Lower lobe of right lung (tissue), 2 donors: ENCODE measurements at places on chromosomes 4 and X. TPM values are rescaled to one million over a fixed set of nuclear protein-coding genes. Genes with fewer than 3 reads are reported as not detected.

The PF4V1 gene
- total RNA-seq: not detected

The IGFBP7 gene
- total RNA-seq: 322 TPM

The TMEM271 gene
- not detected for total RNA-seq

The ARX gene
- total RNA-seq: 0.53 TPM

The PCDH7 gene
- 4.7 TPM for total RNA-seq

The ALAS2 gene
- total RNA-seq: 0.89 TPM

The SPACA5 gene
- not detected for total RNA-seq

DNA sequence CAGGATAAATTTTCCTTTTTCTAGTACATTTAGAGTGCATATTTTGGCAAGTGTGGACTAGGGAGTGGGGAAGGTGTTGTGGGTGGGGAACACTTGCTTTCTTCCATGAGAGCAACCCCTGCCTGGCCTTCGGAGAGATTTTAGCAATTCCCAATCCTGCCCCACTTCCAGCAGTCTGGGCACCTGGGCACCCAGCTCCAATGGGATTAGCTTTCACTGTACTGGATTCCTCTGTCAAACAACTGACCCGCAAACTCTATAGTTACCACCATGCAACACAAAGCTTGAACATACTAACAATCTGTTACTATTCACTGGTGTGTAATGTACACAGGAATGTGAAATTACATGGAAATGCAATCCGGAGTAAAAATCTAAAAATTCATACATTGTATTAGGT is 50.3 kb downstream of the SH3RF1 start:
- H3K36me3 ChIP-seq: no peaks in the 10 kb centered on the region
- DNase-seq: no peak
- no peak overlapping the region for H3K4me3 ChIP-seq
- peaks cover 28% of the 10 kb centered on the region for H3K4me1 ChIP-seq

DNA sequence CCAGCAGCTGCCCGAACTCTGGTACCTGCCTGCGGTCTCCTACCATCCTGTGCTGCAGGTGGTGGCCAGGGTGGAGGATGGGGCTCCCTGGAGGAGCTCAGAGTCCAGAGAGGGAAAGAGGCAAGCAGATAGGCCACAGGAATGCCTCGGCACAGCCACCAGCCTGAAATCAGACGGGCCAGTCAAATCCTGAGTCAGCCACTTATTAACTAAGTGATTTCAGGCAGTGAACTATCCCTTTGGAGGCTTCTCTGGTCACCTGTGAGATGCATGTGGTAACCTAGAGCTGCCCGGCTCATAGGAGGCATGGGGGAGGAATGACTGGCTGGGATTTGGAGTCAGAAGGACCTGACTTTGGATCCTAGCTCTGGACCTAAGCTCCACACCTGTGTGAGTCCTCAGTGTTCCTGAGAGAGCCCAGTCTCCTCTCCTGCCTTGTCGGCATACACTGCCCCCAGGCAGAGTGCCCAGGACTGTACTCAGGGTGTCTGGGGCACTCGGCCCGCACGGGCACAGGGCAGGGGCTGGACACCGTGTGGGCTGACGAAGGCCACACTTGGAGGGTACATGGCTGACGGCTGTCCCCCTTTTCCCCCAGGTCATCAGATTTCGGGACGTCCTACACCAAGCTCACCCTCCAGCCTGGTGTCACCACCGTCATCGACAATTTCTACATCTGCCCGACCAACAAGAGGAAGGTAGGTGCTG is 96.4 kb upstream of the PSAPL1 start:
- H3K4me1 ChIP-seq: no peaks in the 10 kb centered on the region
- no peaks in the 10 kb centered on the region for H3K27me3 ChIP-seq
- DNase-seq: no peak
- no peak overlapping the region for H3K4me3 ChIP-seq
- H3K36me3 ChIP-seq: no peaks in the 10 kb centered on the region

DNA sequence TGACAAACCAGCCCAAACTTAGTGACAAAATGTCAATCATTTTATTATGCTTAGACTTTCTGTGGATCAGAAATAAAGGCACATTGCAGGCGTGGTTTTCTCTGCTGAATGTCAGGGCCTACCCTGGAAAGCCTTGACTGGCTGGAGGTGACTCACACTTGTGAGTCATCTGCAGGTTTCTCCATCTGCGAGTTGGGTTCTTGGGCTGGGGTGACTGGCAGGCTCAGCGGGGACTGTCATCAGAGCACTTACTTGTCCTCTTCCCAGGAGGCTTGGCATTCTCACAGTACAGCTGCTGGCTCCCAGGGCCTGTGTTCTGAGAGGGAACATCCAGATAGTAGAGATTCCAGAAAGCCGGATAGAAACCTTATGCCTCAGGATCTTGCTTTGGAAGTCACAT is 153.8 kb upstream of the AGA start:
- no peaks in the 10 kb centered on the region for H3K4me1 ChIP-seq
- H3K27me3 ChIP-seq: no peaks in the 10 kb centered on the region
- H3K4me3 ChIP-seq: no peak overlapping the region
- DNase-seq: no peak

- H3K36me3 ChIP-seq: peaks cover 10% of the 10 kb centered on the region
- H3K4me1 ChIP-seq: peaks cover 16% of the 10 kb centered on the region
- no peak overlapping the region for H3K4me3 ChIP-seq
- H3K27me3 ChIP-seq: no peaks in the 10 kb centered on the region
Measured at GRCh38 chr4:917466-917865, 14.7 kb downstream of the GAK start.

GRCh38 chr4:61407642-61408618 is 207.8 kb downstream of the ADGRL3 start:
- H3K4me3 ChIP-seq: no peak overlapping the region
- H3K27me3 ChIP-seq: no peaks in the 10 kb centered on the region
- H3K4me1 ChIP-seq: no peaks in the 10 kb centered on the region
- H3K27ac ChIP-seq: no peak overlapping the region

GRCh38 chr4:107071108-107071507 is 35.0 kb upstream of the DKK2 start:
- H3K4me1 ChIP-seq: no peaks in the 10 kb centered on the region
- H3K36me3 ChIP-seq: no peaks in the 10 kb centered on the region
- H3K4me3 ChIP-seq: no peak overlapping the region
- no peaks in the 10 kb centered on the region for H3K27me3 ChIP-seq

- no peak overlapping the region for H3K4me3 ChIP-seq
- H3K27me3 ChIP-seq: no peaks in the 10 kb centered on the region
- H3K36me3 ChIP-seq: no peaks in the 10 kb centered on the region
- H3K27ac ChIP-seq: no peak overlapping the region
- DNase-seq: no peak
Measured at GRCh38 chrX:73668779-73669178, 105.8 kb downstream of the CHIC1 start.

DNA sequence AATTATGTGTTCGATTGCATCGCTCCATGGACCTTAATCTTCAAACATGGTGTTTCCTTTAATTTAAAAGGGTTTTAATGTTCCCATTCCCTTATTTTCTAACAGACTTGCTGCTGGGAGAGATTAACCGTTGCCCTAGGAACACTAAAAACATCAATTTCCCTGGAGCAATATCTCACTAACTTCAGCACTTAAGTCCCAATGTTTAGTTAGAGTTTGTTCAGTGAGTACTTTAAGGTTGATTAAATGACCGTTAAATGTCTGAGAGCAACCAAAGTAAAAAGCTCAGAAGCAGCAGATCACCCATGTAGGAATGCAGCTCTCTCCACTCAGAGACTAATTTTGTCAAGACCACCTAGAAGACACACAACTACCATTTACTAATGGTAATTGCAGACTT is 111.2 kb upstream of the PDE5A start:
- no peak for DNase-seq
- no peaks in the 10 kb centered on the region for H3K36me3 ChIP-seq
- H3K4me1 ChIP-seq: no peaks in the 10 kb centered on the region
- H3K27ac ChIP-seq: no peak overlapping the region
- H3K4me3 ChIP-seq: no peak overlapping the region
- H3K27me3 ChIP-seq: no peaks in the 10 kb centered on the region

DNA sequence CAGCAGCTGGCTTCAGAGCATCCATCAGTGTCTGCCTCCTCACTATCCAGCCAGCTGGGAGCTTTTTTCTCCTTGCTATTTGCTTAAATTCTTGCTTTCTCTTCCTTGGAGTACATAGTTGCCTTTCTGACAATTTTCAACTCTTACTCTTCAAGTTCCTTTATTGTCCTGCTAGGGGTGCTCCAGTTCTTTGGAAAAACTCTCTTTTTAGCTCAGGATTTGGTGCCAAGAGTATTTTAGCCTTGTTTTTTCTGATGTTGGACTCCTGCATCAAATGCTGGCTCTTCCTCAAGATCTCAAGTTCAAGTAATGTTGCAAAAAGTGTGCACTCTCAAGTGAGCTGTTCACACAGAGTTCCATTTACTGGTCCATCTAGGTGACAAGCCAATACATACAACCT is 126.4 kb downstream of the KDR start:
- DNase-seq: no peak
- H3K27me3 ChIP-seq: no peaks in the 10 kb centered on the region
- no peaks in the 10 kb centered on the region for H3K36me3 ChIP-seq
- peaks cover 5% of the 10 kb centered on the region for H3K4me1 ChIP-seq

DNA sequence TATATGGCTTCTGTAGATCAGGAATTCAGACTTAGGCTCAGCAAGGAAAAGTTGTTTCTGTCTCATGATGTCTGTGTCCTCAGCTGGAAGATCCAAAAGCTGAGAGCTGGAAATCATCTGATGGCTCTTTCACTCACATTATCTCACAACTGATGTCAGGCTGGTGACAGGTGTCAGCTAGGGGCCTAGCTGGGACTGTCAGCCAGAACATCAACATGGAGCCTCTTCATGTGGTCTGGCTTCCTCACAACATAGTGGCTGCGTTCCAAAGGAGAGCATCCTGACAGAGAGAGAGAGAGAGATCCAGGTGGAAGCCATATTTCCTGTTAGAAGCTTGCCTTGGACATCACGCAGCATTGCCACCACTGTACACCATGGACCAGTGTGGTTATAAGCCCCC is 10.6 kb upstream of the INTS6L start:
- no peaks in the 10 kb centered on the region for H3K4me1 ChIP-seq
- no peak for DNase-seq
- H3K27me3 ChIP-seq: no peaks in the 10 kb centered on the region
- H3K27ac ChIP-seq: no peak overlapping the region
- H3K4me3 ChIP-seq: no peak overlapping the region

DNA sequence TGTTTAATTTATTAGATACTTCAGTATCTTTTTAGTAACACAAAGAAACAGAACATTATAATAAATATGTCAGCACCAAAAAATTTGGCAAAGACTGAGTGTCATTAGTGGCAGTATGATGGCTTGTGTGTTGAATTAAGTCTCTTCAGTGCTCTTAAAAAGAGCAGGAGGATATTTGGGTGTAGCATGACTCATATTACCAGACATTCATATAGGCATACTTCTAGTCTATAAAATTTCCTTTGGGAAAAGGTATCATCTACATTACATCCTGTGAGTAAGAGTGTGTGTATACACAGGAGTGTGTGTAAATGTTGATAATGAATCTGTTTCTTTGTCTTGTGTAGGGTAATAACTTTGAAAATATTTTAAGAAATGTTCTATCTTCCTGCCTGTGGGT is 135.7 kb downstream of the CNKSR2 start:
- H3K4me3 ChIP-seq: no peak overlapping the region
- no peak overlapping the region for H3K27ac ChIP-seq
- DNase-seq: no peak
- no peaks in the 10 kb centered on the region for H3K36me3 ChIP-seq
- no peaks in the 10 kb centered on the region for H3K27me3 ChIP-seq
- no peaks in the 10 kb centered on the region for H3K4me1 ChIP-seq
